ENCODE measurements at places on chromosomes 16 and 17.

DNA sequence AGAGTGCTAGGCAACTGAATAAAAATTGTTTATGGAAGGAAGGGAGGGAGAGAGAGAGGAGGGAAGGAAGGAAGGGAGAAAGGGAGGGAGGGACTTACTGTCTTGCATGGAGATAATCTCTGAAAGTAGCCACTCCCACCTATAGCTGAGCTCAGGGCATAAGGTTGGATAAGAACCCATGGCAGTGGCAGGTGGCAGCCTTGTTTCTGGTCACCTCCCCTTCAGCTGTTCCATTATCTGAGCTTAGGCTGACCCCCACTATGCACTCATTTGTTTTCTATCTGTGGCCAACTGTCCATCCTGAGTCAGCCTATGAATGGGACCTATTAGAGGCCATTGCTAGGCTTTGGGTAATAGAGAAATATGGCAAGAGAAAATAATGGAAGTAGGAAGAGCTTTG lies 25.3 kb upstream of the MTMR4 start:
- DNase-seq = no peak

DNA sequence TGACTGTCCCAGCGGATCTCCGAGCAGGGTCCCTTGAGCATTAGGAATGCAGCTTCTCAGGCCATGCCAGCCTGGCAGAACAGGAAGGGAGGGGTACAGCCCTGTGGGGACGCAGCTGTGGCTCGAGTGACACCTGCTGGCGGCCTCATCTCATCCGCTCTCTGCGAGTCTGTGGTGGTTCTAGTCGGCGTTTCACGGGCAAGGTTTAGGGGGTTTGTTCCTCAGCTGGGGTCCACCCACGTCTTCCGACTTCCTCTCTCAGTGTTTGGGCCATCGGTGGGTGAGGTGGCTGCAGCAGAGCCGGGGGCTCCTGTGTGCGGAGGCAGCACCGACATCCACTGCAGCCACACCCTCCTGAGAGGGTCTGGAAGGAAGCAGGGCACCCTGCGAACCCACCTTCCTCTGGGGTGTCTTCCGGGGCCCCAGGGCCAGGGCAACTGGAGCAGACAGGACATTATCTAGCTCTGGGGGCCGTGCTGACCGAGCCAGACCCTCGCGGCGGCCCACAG lies 33.3 kb downstream of the JPH3 start:
- DNase-seq = peak; percentile 47

- no peak for DNase-seq
Measured at GRCh38 chr17:33929181-33929724, 325.8 kb upstream of the CCL2 start.

DNA sequence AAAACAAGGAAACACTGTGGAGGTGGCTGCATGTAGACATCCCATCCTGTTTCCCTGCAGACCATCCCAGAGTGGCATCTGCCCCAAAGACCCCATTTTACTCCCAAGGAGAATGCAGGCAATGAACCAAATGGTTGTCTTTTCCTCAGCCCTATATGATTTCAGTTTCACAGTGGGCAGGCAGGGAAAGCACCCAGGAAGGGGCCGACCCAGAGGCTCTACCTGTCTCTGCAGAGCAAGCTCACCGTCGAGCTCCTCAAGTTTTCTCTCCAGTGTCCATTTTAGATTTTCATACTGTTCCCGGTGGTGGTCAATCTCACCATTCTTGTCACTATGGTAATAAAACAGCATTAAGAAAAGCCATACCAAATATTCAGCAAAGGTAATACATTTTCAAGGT lies 14.6 kb downstream of the CCDC57 start:
- DNase-seq = no peak

DNA sequence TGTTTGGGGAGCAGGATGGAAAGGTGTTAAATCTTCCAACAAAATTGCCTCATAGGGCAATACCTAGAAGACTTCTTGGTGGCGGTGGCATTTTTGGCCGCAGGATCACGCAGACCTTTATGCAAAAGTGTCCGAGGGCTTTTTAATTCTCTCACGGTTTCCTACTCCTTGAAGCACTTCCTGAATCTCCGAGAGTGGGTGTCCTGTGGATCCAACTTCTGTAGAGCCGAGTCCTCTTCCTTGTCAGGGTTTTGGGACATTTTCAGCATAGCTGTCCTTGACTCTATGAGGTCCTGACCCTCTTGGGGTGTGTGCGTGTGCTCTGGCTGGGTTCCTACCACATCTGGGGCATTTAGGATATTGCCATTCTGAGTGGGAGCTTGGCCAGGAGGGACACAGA lies 31.7 kb downstream of the IL21R start:
- no peak for DNase-seq

DNA sequence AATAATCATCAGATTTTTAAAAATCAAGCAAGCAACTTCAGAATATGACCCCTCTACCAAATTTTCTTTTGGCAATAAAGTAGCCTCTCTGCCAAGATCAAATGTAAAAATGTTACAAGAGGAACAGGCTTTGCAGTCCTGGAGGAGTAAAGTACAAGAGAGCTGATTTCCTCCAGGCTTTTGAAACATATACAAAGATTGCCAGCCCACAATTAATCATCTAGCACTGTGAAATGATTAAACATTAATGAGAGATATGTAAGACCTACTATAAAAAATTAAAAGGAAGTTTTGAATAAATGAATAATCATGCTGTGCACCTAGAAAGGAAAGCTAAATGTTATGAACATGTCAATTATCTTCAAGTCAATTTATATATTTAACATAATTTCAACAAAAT lies 26.3 kb downstream of the TXNDC11 start:
- no peak for DNase-seq

GRCh38 chr17:67092291-67092690 lies 47.9 kb downstream of the CACNG1 start:
- DNase-seq = no peak

DNA sequence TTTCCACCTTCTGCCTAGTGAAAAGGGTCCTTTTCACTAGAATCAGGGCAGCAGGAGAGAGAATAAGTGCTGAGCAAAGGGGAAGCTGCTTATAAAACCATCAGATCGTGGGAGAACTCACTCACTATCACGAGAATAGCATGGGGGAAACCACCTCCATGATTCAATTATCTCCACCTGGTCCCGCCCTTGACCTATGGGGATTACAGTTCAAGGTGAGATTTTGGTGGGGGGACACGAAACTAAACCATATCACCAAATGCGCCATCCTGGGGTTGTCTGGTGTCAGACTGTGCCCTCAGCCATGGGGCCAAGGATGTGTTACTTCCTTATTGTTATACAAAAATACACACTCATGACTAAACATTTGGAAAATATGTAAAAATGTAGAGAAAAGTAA lies 10.4 kb upstream of the KATNB1 start:
- DNase-seq = no peak

GRCh38 chr17:56945938-56946505 lies 14.8 kb downstream of the COIL start:
- no peak for DNase-seq

- no peak for DNase-seq
Measured at GRCh38 chr17:40064971-40065768, 2.4 kb downstream of the THRA start.

GRCh38 chr17:335691-336090 lies 16.9 kb downstream of the RPH3AL start:
- DNase-seq = no peak

DNA sequence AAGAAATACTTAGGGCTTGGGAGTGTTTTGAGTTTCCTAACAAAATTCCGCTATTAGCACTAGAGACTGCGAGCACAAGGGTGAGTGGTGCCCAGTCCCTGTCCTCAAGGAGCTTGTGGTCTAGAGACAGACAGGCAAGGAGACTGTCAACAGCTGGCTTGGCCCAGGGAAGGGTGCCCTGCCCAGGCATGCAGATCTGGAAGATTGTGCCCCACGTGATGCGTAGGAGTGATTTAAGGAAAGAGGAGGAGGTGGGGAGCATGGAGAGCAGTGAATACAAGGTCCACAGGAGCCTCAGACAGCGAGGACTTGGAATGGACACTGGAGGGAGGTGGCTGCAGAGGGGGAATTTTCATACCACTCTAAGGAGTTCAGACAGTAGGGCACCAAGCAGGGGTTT lies 25.0 kb downstream of the SCPEP1 start:
- DNase-seq = no peak

DNA sequence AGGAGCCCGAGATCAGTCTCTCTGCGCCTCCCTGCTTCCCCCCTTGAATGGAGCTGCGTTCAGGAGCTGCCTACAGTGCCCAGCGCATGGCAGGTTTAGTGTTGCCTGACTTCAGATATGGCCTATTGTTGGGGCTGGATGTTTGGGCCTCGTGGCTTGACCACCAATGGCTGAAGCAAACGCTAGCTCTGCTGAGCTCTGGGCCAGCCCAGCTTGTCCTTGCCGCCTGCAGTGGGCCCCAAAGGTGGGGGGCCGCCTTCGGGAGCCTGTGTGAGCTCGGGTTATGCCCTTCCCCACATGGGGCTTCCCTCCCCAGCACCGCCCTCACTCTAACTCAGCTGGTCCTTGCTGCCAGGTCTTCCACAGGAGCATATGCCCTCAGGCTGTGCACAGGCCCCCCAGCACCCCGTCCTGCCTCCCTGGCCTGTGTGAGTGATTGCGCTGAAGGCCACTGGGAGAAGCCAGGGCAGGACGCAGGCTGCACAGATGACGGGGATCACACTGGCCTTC lies 2.0 kb upstream of the METTL26 start:
- DNase-seq = no peak

GRCh38 chr16:87436225-87437172 lies 44.4 kb downstream of the MAP1LC3B start:
- DNase-seq = no peak

DNA sequence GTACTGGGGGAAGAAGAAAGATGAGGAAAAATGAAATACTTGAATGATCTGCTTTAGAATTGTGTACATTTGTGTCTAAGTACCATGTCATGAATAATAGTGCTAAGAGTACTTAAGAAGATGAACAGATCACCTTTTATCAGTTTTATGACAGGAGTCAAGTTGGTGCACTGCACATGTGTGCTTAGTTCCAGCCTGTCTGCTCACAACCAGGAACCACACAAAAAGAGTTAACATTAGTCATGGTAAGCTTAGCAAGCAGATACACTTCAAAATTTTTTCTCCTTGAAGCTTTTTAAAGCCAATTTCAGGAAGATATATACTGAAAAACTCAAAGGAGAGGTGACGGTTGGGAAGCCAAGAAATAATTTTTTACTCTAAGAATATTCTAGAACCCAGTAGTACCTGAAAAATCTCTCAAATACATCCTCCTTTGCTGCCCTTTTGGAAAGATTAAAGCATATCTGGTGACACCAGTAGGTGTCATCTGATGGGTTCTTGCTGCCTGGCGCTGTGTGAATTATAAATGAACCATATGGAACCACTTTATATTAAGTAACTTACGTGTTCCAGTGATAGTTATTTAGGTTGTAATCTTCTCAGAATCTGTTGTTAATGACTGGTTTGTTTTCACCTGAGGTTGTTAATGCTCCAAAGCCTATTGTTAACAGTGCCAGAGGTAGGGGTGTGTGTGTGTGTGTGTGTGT lies 93.4 kb downstream of the MSI2 start:
- no peak for DNase-seq

DNA sequence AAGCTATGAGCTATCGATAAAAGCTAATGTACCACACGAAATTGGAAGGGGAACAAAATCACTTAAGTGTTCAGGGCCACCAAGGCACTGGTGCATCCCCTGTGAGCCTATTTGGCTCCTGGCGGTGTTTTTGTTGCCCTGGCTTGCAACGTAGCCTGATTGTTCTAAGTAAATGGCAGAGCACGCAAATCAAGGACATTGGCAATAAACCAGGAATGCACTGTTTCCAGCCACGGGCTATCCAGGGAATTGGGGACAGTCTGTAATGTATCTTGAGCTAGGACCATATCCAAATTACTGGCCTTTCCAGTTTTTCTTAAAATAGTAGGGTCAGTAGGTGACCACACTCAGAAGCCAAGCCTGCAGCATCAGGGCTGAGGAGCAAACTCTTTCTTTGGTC lies 734.0 kb downstream of the MAF start:
- no peak for DNase-seq

DNA sequence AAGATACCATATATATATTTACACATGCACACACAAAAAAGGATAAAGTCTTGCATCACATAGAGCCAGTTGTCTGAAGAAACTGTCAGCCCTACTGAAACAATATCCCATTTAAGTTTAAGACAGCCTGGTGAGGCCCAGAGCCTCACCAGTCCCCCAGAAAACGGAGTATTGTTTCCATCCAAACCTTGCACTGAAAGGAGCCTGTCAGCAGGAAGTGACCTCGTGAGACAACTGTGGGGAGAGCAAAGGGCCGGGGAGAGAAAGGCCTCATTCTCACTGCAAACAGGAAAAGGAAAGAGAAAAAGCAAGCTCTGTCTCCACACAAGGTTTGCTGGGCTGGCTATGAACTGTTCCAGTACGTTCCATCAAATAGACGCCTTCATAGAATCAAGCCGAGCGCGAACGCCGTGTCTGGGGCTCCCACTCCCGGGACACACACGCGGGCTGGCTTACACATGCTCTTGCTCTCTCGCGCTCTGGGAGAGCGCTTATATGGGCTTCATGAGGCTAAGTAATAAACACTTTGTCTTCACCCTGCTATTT lies 44.4 kb upstream of the ZFHX3 start:
- DNase-seq = no peak

- no peak for DNase-seq
Measured at GRCh38 chr16:82598771-82599170, 28.0 kb upstream of the CDH13 start.

- no peak for DNase-seq
Measured at GRCh38 chr16:82488460-82488859, 138.3 kb upstream of the CDH13 start.

DNA sequence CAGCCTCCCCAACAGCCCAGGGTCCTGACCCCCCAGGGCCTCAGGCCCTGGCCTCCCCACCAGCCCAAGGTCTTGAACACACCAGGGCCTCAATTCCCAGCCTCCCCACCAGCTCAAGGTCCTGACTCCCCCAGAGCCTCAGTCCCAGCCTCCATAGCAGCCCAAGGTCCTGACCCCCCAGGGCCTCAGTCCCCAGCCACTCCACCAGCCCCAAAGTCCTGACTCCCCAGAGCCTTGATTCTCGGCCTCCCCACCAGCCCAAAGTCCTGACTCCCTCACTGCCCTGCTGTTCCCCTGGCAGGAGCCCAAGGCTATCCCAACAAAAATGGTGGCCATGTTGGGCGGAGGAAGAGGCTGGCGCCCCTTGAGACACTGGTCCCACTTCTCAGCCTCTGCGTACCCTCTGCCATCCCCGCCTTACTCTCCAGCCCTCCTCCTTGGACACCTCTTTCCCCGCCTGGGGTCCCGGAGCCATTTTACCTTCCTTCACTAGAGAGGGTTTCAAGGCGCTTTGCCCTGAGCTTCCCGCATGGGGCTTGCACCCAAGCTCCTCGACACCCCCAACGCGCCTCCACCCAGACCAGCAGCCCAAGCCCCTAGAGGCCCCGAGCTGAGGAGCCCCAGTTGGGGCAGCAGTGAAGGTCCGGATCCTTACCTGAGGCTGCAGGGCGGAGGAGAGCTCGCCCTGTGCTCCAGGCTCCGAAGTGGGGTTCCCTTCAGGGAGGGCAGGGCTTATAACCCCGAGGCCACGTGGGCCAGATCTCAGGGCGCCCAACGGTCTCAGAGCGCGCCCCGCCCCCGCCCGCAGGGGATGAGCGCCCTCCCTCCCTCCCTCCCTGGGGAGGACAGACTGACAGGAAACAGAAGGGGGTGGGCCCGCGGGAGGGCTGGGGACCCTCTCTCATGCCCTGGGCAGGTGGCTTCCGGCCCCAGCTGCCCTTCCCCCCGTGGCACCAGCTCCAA lies 3.5 kb upstream of the TSPOAP1 start:
- peak; percentile 95 for DNase-seq
